ENCODE measurements at places on chromosomes 12 and 14.

DNA sequence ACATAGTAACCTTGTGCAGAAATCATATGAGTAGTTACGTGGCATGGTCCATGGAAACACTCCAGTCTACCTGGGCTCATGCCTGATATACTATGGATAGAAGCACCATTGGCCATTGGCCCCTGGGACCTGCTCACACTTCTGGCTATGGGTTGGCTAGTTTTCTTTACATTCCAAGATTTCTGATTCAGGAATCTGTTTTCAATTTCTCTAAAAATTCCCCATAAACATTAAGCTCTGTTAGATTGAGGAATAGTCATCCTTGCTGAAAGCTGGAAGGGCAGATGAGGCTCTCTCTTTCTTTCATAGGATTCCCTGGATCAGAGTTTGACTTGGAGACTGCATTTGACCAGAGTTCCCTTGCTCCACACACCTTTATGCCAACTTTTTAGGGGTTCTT lies 37.3 kb upstream of the RAP1B start:
- DNase-seq: no peak

- no peak for DNase-seq
Observed at GRCh38 chr12:44873898-44874297, 2.2 kb downstream of the NELL2 start.

GRCh38 chr14:103782376-103782775 lies 65.0 kb downstream of the PPP1R13B start:
- DNase-seq: no peak

- DNase-seq: no peak
Observed at GRCh38 chr12:116471544-116471943, 87.6 kb upstream of the MAP1LC3B2 start.

GRCh38 chr14:92421751-92422150 lies 91.8 kb upstream of the RIN3 start:
- DNase-seq: peak; percentile 34
